ENCODE measurements at places on chromosomes 4 and X.

DNA sequence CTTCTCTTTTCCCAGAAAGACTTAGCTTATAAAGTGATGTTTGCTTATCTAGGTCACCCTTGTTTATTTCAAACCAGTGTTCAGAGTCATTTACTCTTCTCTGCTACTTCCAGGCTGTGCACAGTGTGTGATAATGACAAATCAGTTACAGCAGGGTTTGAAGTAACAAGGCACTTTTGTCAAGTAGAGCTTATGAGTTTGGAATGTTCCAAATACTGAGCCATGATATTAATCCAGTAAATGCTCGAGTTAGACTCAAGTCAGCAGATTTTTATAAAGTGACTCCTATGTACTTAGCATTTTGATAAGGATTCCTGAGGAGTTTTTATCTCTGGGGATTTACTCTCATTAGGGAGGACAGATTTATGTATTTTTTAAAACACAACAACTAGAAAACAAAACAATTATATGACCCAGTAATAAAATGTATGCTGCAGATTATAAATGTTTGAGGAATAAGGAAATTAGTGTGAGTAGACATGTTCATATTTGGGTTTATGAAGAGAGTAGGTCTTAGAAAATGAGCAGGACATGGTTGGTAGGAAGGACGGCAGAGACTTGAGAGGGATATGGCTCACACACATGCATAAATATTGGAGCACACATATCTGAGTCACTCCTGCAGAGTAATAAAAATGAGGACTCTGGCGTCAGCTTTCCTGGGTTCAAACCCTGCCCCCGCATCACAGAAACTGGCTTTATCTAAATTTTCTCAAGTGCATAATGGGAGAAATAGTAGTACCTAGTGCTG is 271.2 kb downstream of the FBXO8 start:
- peak; percentile 14 for DNase-seq

DNA sequence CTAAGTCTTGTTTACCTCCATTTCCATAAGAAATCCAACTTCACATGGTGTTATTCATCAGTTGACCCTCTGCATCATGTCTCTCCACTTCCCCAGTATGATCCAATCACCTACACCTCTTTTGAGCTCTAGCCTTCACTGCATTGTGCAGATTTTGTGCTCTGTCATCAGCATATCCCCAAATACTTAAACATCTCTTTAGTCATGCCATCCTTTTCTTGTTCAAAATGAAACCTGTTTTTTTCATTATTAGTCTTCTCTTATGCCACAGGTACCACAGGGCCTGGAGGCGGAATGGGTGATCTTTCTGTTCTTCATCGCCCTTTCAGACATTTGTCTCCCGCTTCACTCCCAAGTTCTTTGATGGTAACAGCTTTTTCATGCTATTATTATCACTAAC is 382.7 kb upstream of the GALNTL6 start:
- DNase-seq, result no peak

GRCh38 chr4:41506130-41506529 is 31.8 kb upstream of the LIMCH1 start:
- no peak for DNase-seq

DNA sequence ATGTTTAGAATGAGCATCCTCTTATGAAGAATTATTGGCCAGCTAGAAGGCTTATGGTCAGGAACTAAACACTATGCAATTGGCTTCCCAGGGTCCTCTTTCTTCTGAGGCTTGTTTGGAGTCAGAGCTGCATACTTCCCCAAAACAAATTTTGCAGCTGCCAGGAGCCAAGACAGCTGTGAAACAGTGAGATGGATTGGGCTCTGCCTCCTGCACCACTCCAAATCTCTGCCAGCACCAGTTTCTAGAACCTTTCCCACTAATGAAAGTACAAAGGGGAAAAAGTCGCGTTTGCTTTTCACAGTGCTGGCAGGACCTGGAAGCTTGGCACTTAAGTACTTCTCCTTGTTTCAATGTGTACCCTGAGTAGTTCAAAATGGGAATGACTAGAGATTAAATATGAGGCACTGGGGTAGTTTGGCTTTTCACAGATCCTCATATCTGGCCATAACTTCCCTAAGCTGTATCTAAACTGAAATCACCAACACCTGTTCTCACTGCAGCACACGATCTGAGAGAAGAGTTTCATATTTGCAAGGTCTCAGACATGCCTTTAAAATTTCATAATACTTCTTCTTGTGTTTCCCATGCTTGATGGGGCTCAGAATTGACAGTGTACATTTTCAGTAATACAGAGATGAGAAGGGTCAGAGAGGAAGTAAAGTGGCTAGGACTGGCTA is 20.7 kb upstream of the AR start:
- DNase-seq, result no peak

DNA sequence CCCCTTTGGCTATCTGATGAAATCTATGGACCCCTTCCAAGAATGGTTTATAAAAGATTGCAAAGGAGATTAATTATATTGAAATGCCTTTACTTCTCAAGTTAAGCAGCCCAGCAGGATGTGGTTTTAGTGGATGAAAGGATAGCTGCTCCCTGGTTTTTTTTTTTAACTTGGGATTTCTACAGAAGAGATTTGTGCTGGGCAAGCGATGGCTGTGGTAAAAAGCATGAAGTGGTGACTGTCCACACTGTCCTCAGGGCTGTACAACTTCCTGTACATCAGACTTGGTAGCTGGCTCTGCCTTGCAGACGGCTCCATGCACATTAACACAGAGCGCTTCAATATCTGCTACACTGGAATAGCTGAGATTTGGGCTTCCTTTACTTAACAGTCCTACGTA is 321.7 kb downstream of the DHX15 start:
- DNase-seq, result no peak

GRCh38 chr4:72295966-72296557 is 264.3 kb downstream of the NPFFR2 start:
- DNase-seq, result peak; percentile 76

DNA sequence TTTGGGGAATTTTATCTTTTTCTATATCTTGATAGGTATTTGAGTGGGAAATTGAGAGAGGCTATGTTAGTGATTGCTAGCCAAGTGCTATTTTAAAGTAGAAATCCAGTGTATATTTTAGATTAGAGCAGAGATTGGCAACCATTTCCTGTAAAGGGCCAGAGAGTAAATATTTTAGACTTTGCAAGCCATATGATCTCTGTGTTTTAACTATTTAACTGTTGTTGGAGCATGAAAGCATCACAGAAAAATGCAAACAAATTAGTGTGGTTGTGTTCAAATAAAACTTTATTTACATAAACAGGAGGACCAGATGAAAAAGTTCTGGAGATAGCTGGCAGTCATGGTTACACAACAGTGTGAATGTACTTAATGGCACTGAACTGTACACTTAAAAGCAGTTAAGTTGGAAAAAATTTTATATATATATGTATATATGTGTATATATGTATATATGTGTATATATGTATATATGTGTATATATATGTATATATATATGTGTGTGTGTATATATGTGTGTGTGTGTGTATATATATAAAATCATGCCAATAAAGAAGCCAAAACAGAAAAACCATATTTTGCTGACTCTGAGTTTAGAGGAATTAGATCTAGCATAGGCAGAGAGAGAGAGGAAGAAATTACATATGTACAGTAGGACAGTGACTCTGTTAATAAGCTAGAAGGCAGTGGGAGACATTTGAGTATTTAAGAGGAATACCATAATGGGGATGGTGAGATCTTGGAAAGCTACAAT is 83.4 kb downstream of the TMEM164 start:
- no peak for DNase-seq

All from SK-MEL-5 (cell line).